IMR-90 (cell line): ENCODE measurements at places on chromosomes 13 and 19. TPM values are rescaled to one million over a fixed set of nuclear protein-coding genes. Genes with fewer than 3 reads are reported as not detected.
A peak's percentile ranks its signal among the peaks of the same experiment; 100 is the strongest.

TMPRSS9 gene
- total RNA-seq: not detected in 2 replicates

OR10H1 gene
- total RNA-seq: not detected in 2 replicates

ZNF728 gene
- total RNA-seq: not detected in 2 replicates

ATP12A gene
- total RNA-seq: not detected in 2 replicates

IGFL3 gene
- not detected in 2 replicates for total RNA-seq

BRME1 gene
- total RNA-seq: 0.18 and 0.28 TPM in 2 replicates

CBY2 gene
- total RNA-seq: not detected in 2 replicates

GNA15 gene
- 0.18 and 0.28 TPM in 2 replicates for total RNA-seq

GZMM gene
- total RNA-seq: not detected in 2 replicates

PCDH17 gene
- total RNA-seq: under 0.01 TPM in 1 of 2 replicates, not detected in the other

GRCh38 chr13:103044056-103044455, 22.2 kb downstream of the SLC10A2 start:
- H3K36me3 ChIP-seq: no peaks in the 10 kb centered on the region
- no peak overlapping the region for H3K27ac ChIP-seq
- no peak for DNase-seq

GRCh38 chr19:10290357-10290875, 664 bp downstream of the ICAM5 start:
- peak overlapping the region; percentile 77 for H3K4me3 ChIP-seq
- H3K4me1 ChIP-seq: peaks cover 24% of the 10 kb centered on the region
- no peak overlapping the region for H3K27ac ChIP-seq
- H3K36me3 ChIP-seq: peaks cover 14% of the 10 kb centered on the region; the same call in 1 of the 2 replicates
- peak; percentile 7 for DNase-seq
- H3K27me3 ChIP-seq: no peaks in the 10 kb centered on the region; the same call in 1 of the 2 replicates

- H3K4me3 ChIP-seq: no peak overlapping the region
- H3K36me3 ChIP-seq: no peaks in the 10 kb centered on the region
- no peaks in the 10 kb centered on the region for H3K4me1 ChIP-seq
Observed at GRCh38 chr19:27972291-27973040, 1240.5 kb downstream of the UQCRFS1 start.

DNA sequence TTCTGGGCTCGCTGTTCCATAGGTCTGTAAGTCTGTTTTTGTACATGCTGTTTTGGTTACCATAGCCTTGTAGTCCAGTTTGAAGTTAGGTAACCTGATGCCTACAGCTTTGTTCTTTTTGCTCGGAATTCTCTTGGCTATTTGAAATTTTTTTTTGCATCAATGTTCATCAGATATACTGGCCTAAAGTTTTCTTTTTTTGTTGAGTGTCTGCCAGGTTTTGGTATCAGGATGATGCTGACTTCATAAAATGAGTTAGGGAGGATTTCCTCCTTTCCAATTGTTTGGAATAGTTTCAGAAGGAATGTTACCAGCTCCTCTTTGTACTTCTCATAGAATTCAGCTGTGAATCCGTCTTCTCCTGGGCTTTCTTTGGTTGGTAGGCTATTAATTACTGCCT, 397.8 kb upstream of the HTR2A start:
- H3K27me3 ChIP-seq: no peaks in the 10 kb centered on the region
- H3K4me3 ChIP-seq: no peak overlapping the region
- no peaks in the 10 kb centered on the region; the same call in 1 of the 2 replicates for H3K4me1 ChIP-seq
- peak; percentile 2 for DNase-seq
- H3K36me3 ChIP-seq: no peaks in the 10 kb centered on the region

GRCh38 chr19:57357406-57357805, 5.9 kb upstream of the TRAPPC2B start:
- H3K27ac ChIP-seq: no peak overlapping the region
- H3K4me1 ChIP-seq: peaks cover 1% of the 10 kb centered on the region; the same call in 1 of the 2 replicates

DNA sequence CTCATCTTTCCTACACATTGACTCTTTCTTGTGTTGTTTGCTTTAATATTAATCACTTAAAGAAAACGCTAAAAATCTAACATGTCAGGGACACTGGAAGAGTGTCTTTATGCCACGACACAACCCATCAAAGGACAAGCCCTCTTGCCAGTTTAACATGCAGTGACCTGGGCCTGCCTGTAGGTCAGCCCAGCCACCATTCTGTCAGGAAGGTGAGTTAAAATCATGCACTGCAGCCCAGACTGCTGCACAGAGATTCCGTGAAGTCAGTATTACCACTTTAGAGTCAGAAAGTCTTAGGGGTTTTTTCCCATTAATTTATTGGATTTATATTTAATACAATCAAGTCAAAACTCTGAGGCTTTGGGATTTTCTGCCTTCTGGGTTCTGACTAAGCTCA, 58.0 kb downstream of the TNFRSF19 start:
- H3K27ac ChIP-seq: no peak overlapping the region
- H3K36me3 ChIP-seq: peaks cover 45% of the 10 kb centered on the region
- peaks cover 15% of the 10 kb centered on the region for H3K4me1 ChIP-seq
- DNase-seq: no peak
- no peak overlapping the region for H3K4me3 ChIP-seq

GRCh38 chr19:15220833-15221232, 11.4 kb downstream of the EPHX3 start:
- no peak for DNase-seq
- no peaks in the 10 kb centered on the region for H3K36me3 ChIP-seq
- H3K27ac ChIP-seq: no peak overlapping the region
- H3K4me3 ChIP-seq: no peak overlapping the region

DNA sequence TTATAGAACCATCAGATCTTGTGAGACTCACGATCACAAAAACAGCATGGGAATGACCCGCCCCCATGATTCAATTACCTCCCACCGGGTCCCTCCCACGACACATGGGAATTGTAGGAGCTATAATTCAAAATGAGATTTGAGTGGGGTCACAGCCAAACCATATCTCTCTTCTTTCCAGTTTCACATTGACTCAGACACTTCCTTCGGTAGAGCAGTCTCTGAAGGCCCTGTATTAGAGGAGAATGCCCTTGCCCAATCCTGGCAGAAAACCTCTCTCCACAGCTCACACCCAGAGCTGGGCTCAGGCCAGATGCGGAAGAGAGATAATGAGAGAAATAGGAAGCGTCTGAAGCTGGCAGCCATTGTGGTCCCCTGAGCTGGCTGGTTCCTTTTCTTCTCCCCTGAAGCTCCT, 72.4 kb upstream of the CLDN10 start:
- DNase-seq: no peak
- peaks cover 21% of the 10 kb centered on the region for H3K27me3 ChIP-seq
- no peaks in the 10 kb centered on the region for H3K4me1 ChIP-seq
- H3K4me3 ChIP-seq: no peak overlapping the region
- H3K27ac ChIP-seq: no peak overlapping the region
- H3K36me3 ChIP-seq: no peaks in the 10 kb centered on the region

- H3K27me3 ChIP-seq: no peaks in the 10 kb centered on the region
- DNase-seq: no peak
- H3K4me1 ChIP-seq: peaks cover 10% of the 10 kb centered on the region
- no peaks in the 10 kb centered on the region for H3K36me3 ChIP-seq
- no peak overlapping the region for H3K27ac ChIP-seq
- H3K4me3 ChIP-seq: no peak overlapping the region
Observed at GRCh38 chr13:114134111-114134943, 1.9 kb upstream of the RASA3 start.

- no peak overlapping the region for H3K4me3 ChIP-seq
- no peaks in the 10 kb centered on the region for H3K36me3 ChIP-seq
- H3K27ac ChIP-seq: no peak overlapping the region
- H3K27me3 ChIP-seq: no peaks in the 10 kb centered on the region
Observed at GRCh38 chr13:32905063-32905863, 111.0 kb upstream of the KL start.

DNA sequence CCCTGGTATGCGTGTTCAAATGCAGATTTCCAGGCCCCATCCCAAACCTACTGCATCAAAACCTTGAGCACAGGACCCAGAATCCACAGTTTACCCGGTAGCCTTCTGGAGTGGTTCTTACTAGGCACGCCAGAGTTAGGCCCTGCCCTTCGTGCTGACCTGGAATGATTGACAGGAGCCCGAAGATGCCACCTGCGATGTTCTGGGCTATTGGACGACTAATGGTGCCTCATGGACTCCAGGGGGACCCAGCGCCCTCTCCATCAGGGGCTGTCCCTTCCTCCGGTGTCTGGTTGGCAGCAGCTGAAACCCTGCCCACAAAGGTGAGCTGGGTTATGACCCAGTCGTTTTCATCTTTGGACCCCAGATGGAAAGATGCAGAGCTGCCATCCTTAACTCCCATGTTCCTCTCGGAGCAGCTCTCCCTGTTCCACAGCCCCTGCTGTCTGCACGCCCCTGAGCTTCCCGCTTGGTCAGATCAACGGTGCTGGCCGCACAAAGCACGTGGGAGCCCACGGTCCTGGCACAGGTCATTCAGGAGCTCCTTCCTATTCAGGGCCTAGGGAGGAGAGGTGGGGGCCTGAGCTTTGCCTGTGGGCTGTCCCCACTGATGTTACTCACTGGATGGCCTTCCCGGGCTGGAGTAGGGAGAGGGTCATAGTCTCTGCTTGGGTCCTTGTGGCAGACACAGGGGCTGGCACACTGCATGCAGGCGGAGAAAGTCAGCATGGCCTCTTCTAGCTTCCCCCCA, 65.8 kb downstream of the GPR12 start:
- H3K27me3 ChIP-seq: no peaks in the 10 kb centered on the region
- no peaks in the 10 kb centered on the region; the same call in 1 of the 2 replicates for H3K36me3 ChIP-seq
- no peak for DNase-seq
- no peaks in the 10 kb centered on the region for H3K4me1 ChIP-seq
- H3K4me3 ChIP-seq: no peak overlapping the region

DNA sequence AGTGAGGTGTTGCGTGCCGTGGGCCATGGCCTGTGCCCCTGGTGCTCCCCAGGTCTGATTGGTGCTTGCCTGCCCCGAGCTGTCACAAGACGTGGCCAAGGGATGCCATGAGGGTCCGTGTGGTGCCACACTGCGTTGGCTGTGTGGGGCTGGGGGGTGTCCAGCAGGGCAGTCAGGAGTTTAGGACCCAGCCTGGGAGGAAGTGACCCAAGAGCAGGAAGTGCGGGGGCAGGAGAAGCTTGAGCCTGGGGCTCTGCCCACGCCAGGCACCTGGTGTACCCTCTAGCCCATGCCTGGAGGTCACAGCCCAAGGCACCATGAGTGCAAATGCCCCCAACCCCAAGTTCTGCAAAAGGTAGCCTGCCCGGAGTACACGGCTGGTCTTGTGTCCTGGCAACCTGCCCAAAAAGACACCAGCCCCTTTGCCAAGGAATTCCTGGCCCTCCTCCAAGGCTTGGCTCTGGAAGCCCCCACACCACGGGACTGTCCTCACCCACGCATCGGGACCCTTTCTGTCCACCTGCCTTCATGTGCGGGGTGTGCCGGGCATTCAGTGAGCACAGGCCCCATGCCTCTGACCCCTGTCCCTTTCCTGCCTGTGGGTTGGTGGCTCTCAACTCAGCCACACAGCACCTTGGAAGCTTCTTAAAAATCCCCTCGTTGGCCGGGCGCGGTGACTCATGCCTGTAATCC, 24.9 kb downstream of the MPND start:
- peaks cover 36% of the 10 kb centered on the region for H3K36me3 ChIP-seq
- H3K27ac ChIP-seq: peak overlapping the region; percentile 31
- H3K4me1 ChIP-seq: peaks cover 22% of the 10 kb centered on the region
- H3K4me3 ChIP-seq: no peak overlapping the region

DNA sequence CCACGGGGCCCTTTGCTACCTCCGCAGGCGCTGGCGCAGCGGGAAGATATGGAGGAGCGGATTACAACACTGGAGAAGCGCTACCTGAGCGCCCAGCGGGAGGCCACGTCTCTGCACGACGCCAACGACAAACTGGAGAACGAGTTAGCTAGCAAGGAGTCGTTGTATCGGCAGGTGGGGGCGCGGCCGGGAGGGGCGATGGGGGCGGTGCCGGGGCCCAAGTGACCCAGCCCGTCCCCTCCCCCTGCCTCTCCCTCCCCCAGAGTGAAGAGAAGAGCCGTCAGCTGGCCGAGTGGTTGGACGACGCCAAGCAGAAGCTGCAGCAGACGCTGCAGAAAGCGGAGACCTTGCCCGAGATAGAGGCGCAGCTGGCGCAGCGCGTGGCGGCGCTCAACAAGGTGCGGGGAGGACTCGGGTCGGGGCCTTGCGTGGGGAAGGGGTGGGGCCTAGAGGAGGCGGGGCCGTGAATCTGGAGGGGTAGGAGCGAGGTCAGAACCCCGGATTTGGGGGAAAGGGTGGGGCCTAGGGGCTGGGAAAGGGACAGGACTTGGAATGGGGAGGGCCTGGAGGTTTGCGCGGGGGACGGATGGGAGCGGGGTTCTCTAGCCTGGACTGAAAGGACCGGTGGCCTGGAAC, 13.7 kb downstream of the PPFIA3 start:
- no peaks in the 10 kb centered on the region for H3K36me3 ChIP-seq
- no peak overlapping the region for H3K4me3 ChIP-seq
- no peaks in the 10 kb centered on the region for H3K27me3 ChIP-seq
- H3K4me1 ChIP-seq: peaks cover 4% of the 10 kb centered on the region

- peak overlapping the region; percentile 65 for H3K4me3 ChIP-seq
- DNase-seq: no peak
- peaks cover 13% of the 10 kb centered on the region for H3K36me3 ChIP-seq
- peaks cover 16% of the 10 kb centered on the region for H3K4me1 ChIP-seq
- peak overlapping the region; percentile 65 for H3K27ac ChIP-seq
- H3K27me3 ChIP-seq: no peaks in the 10 kb centered on the region
Observed at GRCh38 chr19:3507371-3508120, 1.4 kb downstream of the FZR1 start.

GRCh38 chr13:97567510-97568243, 133.7 kb downstream of the RAP2A start:
- no peaks in the 10 kb centered on the region; the same call in 1 of the 2 replicates for H3K27me3 ChIP-seq
- H3K27ac ChIP-seq: no peak overlapping the region
- peaks cover 6% of the 10 kb centered on the region; the same call in 1 of the 2 replicates for H3K4me1 ChIP-seq
- H3K36me3 ChIP-seq: no peaks in the 10 kb centered on the region

DNA sequence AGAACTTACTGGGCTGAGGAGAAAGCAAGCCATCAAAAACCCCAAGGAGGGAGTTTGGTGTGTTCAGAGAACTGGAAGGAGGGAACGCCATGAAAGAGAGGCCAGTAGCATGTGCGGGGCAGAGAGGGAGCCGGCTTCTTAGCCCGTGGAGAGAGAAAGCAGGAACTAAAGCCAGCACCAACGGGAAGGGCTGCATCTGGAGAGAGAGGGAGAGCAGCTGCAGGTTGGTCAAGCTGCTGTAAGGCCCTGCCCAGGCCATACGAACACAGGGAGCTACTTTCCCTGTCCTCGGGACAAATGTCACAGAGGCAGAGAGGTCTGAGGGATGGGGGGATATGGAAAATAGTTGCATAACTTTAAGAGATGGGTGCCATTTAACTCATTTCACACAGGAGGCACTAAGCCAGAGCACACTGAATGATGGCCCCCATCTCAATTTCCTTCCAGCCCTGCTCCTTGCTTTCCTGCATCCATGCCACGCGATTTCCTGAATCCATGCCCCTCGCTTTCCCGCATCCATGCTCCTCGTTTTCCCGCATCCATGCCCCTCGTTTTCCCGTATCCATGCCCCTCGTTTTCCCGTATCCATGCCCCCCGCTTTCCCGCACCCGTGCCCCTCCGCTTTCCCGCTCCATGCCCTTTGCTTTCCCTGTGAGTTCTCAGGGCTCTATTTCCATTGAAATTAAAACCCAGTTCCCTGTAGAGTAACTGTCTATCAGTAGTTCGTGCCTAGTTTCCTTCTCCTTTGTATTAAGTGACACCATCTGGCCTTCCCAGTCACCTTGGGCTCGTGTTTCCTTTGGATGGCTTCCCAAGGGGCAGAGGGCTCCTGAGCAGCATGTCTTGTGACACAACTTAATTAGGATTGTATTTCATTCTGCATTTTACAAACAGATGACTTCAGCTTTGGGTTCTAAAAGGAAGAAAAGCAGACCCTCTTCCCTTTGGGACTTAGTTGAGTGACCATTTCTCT, 31.5 kb upstream of the TPT1 start:
- H3K27me3 ChIP-seq: no peaks in the 10 kb centered on the region
- H3K27ac ChIP-seq: no peak overlapping the region
- H3K36me3 ChIP-seq: peaks cover 6% of the 10 kb centered on the region; the same call in 1 of the 2 replicates
- H3K4me1 ChIP-seq: peaks cover 12% of the 10 kb centered on the region
